ENCODE measurements at places on chromosomes 12 and 14. TPM values are rescaled to one million over a fixed set of nuclear protein-coding genes. Genes with fewer than 3 reads are reported as not detected.
A peak's percentile ranks its signal among the peaks of the same experiment; 100 is the strongest.

GRCh38 chr14:91376547-91377477, 40.8 kb downstream of the CCDC88C start:
- no peaks in the 10 kb centered on the region for H3K36me3 ChIP-seq
- DNase-seq = no peak
- H3K4me1 ChIP-seq = peaks cover 48% of the 10 kb centered on the region
- peak overlapping the region; percentile 1 for H3K27ac ChIP-seq
- no peak overlapping the region for H3K4me3 ChIP-seq

- no peak overlapping the region for H3K4me3 ChIP-seq
- no peaks in the 10 kb centered on the region for H3K27me3 ChIP-seq
- no peak for DNase-seq
- no peaks in the 10 kb centered on the region for H3K36me3 ChIP-seq
- no peaks in the 10 kb centered on the region for H3K4me1 ChIP-seq
Measured at GRCh38 chr12:31600252-31600651, 9.3 kb upstream of the DENND5B start.

GRCh38 chr14:101553931-101554330, 7.4 kb upstream of the DIO3 start:
- no peaks in the 10 kb centered on the region for H3K4me1 ChIP-seq
- H3K36me3 ChIP-seq = no peaks in the 10 kb centered on the region
- no peak overlapping the region for H3K4me3 ChIP-seq
- no peaks in the 10 kb centered on the region for H3K27me3 ChIP-seq

DNA sequence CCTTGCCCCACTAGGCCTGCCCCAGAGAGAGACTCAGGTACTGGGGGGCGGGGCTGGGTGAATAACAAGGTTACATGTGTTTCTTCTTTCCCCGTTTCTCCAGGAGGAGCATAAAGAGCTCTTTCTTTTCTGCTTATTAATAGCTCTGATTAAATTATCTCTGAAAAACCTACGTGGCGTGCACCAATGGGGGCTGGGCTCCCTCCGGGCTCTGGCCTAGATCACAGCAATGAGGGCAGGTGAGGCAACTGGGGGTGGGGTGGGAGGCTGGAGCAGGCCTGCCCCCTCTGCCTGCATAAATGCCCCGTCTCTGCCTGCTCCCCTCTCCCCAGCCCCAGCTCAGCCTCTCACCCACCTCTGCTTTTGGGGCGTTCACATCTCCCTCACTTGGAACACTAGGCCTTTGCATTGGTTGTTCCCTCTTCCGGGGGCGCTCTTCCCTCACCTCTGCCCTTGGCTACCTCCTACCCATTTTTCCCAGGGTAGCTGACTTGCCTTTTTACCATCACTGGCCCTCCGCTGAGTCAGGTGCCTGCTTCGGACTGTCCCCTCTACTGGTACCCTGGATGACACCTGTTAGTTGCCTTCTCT, 4.1 kb upstream of the FAM222A start:
- no peaks in the 10 kb centered on the region for H3K36me3 ChIP-seq
- H3K27me3 ChIP-seq = no peaks in the 10 kb centered on the region
- H3K4me1 ChIP-seq = peaks cover under 1% of the 10 kb centered on the region

- no peak overlapping the region for H3K27ac ChIP-seq
- no peaks in the 10 kb centered on the region for H3K4me1 ChIP-seq
- peaks cover 3% of the 10 kb centered on the region for H3K36me3 ChIP-seq
- H3K27me3 ChIP-seq = no peaks in the 10 kb centered on the region
- DNase-seq = no peak
Measured at GRCh38 chr14:94052662-94053061, 26.5 kb downstream of the OTUB2 start.

DNA sequence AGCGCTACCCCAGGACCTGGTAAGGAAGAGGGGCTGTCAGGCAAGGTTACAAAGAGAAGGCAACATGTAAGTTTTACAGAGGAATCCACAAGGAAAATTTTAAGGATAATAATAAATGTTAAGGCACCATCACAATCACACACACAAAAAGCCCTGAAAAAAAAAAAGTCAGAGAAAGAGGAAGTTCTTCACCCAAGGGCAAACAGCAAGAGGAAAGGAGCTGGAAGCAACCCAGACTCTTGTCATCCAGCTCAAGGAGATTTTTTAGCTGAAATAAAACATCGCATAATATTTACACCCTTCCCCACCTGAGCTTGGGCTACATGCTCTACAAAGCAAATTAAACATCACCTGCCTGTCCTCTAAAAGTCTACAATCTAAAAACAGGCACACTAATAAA, 9.5 kb downstream of the SPTB start:
- no peaks in the 10 kb centered on the region for H3K36me3 ChIP-seq
- H3K4me1 ChIP-seq = no peaks in the 10 kb centered on the region
- H3K27ac ChIP-seq = no peak overlapping the region

- H3K4me3 ChIP-seq = no peak overlapping the region
- no peak overlapping the region for H3K27ac ChIP-seq
- peaks cover 7% of the 10 kb centered on the region for H3K4me1 ChIP-seq
- H3K27me3 ChIP-seq = no peaks in the 10 kb centered on the region
Measured at GRCh38 chr14:75577090-75577489, 1.3 kb upstream of the FLVCR2 start.

- no peaks in the 10 kb centered on the region for H3K4me1 ChIP-seq
- no peaks in the 10 kb centered on the region for H3K27me3 ChIP-seq
- H3K4me3 ChIP-seq = no peak overlapping the region
- no peak overlapping the region for H3K27ac ChIP-seq
Measured at GRCh38 chr12:107903341-107904061, 129.0 kb downstream of the ASCL4 start.

DNA sequence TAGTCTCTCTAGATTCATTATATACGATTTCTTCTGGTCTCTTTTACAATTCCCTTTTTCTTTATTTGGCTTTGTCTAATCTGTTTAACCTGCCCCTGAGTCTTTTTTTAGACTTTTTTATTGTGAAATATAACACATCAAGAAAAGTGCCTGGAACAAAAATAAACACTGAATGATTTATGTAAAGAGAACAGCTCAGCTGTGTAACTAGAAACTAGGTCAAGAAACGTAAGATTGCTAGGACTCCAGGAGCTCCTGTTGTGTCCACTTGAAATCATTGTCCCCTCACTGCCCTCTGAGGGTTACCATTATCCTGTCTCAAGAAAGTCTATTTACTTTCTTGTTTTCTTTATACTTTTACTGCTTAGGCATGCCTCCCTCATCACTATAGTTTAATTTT, 23.1 kb downstream of the EXD2 start:
- H3K4me3 ChIP-seq = no peak overlapping the region
- no peak for DNase-seq
- no peaks in the 10 kb centered on the region for H3K27me3 ChIP-seq

GRCh38 chr14:49919825-49920659, 27.2 kb downstream of the ARF6 start:
- H3K36me3 ChIP-seq = no peaks in the 10 kb centered on the region
- H3K4me3 ChIP-seq = no peak overlapping the region
- no peak overlapping the region for H3K27ac ChIP-seq

DNA sequence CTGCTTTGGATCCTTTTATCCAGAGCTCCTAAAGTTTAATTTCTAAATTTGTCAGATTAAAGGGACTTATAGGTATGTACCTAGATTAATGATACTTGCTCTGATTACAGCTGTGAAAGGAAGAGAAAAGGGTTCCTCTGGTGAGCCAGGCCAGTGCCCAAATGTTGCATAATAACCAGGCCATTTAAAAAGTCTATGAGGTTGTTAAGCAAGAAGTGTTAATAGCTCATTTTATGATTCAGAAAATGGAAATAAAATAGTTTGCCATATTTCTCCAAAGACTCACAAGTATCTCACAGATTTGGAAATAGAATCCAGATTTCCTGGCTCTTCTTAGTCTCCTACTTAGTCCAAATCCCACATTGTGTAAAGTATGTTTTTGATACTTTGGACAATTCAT, 67.6 kb downstream of the SLC38A6 start:
- no peaks in the 10 kb centered on the region for H3K36me3 ChIP-seq
- no peak for DNase-seq
- H3K27ac ChIP-seq = no peak overlapping the region
- H3K27me3 ChIP-seq = no peaks in the 10 kb centered on the region
- no peaks in the 10 kb centered on the region for H3K4me1 ChIP-seq

GRCh38 chr12:68675101-68675842, 11.5 kb upstream of the NUP107 start:
- no peak overlapping the region for H3K4me3 ChIP-seq
- H3K27me3 ChIP-seq = no peaks in the 10 kb centered on the region
- DNase-seq = no peak
- no peaks in the 10 kb centered on the region for H3K4me1 ChIP-seq

DNA sequence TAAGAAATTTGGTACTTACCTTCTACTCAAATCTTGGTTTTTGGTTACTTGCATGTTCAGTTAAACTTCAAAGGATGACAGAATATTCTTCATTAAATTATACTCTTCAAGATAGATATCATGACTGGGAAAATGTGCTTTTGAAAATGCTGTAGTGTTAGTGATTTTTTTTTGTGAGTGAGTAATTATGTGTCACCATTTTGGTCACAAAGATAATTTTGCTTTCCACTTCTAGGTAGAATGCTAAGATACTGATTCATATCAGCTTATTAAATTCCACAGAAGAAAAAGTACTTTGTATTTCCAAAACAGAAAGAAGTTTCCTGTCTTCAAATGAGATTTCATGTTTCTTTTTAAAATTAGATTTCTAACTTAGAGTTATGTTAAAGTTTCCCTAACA, 61.2 kb downstream of the ATXN7L3B start:
- no peak overlapping the region for H3K4me3 ChIP-seq
- no peaks in the 10 kb centered on the region for H3K4me1 ChIP-seq
- no peaks in the 10 kb centered on the region for H3K27me3 ChIP-seq

- H3K27ac ChIP-seq = no peak overlapping the region
- H3K4me1 ChIP-seq = no peaks in the 10 kb centered on the region
- no peak overlapping the region for H3K4me3 ChIP-seq
- no peak for DNase-seq
Measured at GRCh38 chr14:100363053-100363452, 39.9 kb downstream of the SLC25A47 start.

- no peak overlapping the region for H3K4me3 ChIP-seq
- no peak for DNase-seq
- H3K27ac ChIP-seq = no peak overlapping the region
- H3K4me1 ChIP-seq = no peaks in the 10 kb centered on the region
Measured at GRCh38 chr14:25120261-25120660, 70.3 kb upstream of the STXBP6 start.

DNA sequence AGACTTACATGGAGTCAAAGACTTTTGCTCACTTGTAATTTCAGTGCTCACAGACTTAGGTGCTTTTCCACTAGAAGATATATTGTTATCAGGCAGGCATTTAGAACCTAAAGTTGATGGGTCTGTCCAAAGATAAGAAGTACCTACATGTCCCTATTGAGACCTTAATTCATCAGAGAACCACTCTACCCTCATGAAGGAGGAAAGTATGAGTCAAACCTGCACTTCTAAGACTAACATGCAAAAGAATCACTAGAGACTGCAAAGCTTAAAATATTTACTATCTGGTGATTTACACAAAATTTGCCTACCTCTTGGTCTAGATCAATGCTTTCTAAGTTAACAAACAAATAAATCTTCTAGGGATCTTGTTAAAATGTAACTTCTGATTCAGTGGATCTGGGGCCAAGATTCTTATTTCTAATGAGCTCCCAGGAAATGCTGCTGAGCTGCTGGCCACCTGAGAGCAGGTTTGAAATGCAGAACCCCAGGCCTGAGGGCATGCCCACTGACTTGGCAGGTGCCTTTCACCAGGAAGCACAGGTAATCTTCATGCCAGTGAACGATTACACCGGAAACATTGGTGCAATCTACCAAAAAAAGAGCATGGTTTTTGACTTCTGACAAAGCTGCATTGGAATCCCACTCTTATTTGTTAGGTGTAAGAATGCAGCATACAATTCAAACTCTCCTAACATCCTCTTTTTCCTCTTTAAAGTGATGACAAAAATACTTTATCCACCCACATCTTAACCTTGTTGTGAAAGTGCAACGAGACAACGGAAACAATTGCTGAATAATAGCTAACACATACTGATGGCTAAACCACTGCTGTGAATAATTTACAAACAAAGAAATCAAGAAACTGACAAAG, 214.2 kb downstream of the ADAMTS20 start:
- no peaks in the 10 kb centered on the region for H3K36me3 ChIP-seq
- no peaks in the 10 kb centered on the region for H3K4me1 ChIP-seq
- H3K27me3 ChIP-seq = no peaks in the 10 kb centered on the region
- H3K4me3 ChIP-seq = no peak overlapping the region

DNA sequence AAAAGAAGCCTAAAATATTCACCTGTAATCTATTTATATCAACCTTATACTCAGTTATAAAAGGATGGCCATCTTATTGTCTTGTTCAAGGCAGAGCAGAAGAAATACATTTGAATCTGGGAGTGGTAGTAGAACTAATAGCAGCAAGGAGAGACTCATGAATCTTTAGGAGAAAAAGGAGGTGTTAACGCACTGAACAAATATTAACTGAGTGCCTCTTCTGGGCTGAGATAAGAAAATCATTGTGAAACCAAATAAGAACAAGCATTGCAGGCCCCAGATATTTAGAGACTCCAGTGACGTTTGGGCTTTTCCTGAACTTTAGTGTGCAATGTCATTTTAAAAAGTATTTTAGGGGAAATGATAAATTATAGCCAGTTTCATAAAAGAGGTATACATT, 790.6 kb downstream of the DIO2 start:
- no peak overlapping the region for H3K4me3 ChIP-seq
- no peak for DNase-seq
- no peaks in the 10 kb centered on the region for H3K4me1 ChIP-seq
- no peaks in the 10 kb centered on the region for H3K36me3 ChIP-seq

DNA sequence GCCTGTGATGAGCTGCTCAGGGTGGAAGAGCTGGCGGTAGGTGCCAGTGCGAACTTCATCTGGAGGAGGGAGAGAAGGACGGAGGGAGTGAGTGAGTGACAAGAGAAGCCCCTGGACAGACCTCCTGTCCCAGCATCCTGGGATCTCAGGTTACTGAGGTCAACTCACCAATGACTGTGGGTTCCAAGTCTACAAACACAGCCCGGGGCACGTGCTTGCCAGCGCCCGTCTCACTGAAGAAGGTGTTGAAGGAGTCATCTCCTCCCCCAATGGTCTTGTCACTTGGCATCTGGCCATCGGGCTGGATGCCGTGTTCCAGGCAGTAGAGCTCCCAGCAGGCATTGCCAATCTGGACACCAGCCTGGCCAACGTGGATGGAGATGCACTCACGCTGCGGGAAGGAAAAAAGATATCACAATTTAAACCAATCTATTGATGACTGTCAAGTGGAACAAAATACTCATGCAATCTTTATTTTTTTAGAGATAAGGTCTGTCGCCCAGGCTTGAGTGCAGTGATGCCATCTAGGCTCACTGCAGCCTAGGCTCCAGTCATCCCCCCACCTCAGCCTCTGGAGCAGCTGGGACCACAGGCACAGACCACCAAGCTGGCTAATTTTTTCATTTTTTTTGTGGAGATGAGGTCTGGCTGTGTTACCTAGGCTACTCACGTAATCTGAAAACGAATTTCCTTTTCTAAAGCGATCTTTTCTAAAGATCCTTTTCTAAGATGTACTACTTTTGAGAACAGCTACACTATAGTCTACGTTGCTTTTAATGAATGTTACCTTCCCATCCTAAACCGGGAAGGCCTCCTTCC, 1.7 kb downstream of the TUBA1B start:
- no peaks in the 10 kb centered on the region for H3K36me3 ChIP-seq
- DNase-seq = no peak
- H3K4me1 ChIP-seq = no peaks in the 10 kb centered on the region
- peak overlapping the region; percentile 97 for H3K4me3 ChIP-seq
- peak overlapping the region; percentile 100 for H3K27ac ChIP-seq
- no peaks in the 10 kb centered on the region for H3K27me3 ChIP-seq

Gene KRT73
- total RNA-seq = not detected

Gene ASCL1
- total RNA-seq = 0.34 TPM

Gene CYP27B1
- total RNA-seq = 0.14 TPM

Gene KLRD1
- total RNA-seq = 0.40 TPM

Gene KRT79
- not detected for total RNA-seq

Gene CBX5
- 49.9 TPM for total RNA-seq

Gene CDCA3
- total RNA-seq = 1.7 TPM

Gene RNFT2
- total RNA-seq = 4.7 TPM

Gene A2M
- 286 TPM for total RNA-seq

Gene NTS
- total RNA-seq = 0.96 TPM

Gene KRT75
- not detected for total RNA-seq
